ENCODE measurements at places on chromosomes 5 and 9. TPM values are rescaled to one million over a fixed set of nuclear protein-coding genes. Genes with fewer than 3 reads are reported as not detected.

Gene GTF3C4
- total RNA-seq: 10.9 TPM

Gene TMEM232
- 1.4 TPM for total RNA-seq

Gene LMAN2
- 295 TPM for total RNA-seq

Gene SLC9A3
- 2.6 TPM for total RNA-seq

Gene SLC34A3
- not detected for total RNA-seq

Gene LCN9
- total RNA-seq: not detected

Gene SIT1
- total RNA-seq: not detected

Gene S100Z
- not detected for total RNA-seq

Gene BTNL8
- not detected for total RNA-seq

Gene IRX1
- 13.0 TPM for total RNA-seq

Gene FAM81B
- not detected for total RNA-seq

Gene IFNA2
- total RNA-seq: not detected

Gene WHRN
- total RNA-seq: 0.96 TPM

Gene UNC5A
- 0.24 TPM for total RNA-seq

Gene URM1
- total RNA-seq: 30.5 TPM

Gene INSYN2B
- 0.43 TPM for total RNA-seq

Gene SOWAHA
- 0.24 TPM for total RNA-seq

Gene CYLC2
- total RNA-seq: not detected

Gene NIM1K
- not detected for total RNA-seq

Data from tracheal epithelial cell (primary cell).